Natural killer cell (primary cell): ENCODE measurements at places on chromosomes 1 and 21.

GRCh38 chr1:163337631-163338030 is 15.9 kb downstream of the NUF2 start:
- no peak for DNase-seq

- DNase-seq = no peak
Observed at GRCh38 chr1:52795464-52795863, 47.1 kb upstream of the ZYG11A start.

- no peak for DNase-seq
Observed at GRCh38 chr1:61852670-61853015, 110.4 kb downstream of the PATJ start.

DNA sequence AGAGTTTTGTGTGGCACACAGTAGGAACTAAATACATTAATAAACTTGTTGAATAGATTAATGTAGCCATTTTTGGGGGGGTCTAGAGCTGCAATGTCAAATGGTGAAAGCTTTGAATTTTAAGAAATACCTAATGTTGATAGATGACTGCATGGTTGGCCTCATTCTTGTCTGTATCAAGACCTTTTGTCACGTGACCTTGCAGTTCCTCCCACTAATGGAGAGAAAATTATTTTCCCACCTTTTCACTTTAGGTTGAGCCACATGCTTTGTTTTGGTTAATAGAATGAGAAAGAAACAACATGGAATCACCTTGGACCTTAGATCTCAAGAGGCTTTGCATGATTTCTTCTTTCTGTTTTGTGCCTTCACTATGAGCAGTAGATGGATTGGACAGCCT is 223.6 kb upstream of the DEPDC1 start:
- DNase-seq = no peak

DNA sequence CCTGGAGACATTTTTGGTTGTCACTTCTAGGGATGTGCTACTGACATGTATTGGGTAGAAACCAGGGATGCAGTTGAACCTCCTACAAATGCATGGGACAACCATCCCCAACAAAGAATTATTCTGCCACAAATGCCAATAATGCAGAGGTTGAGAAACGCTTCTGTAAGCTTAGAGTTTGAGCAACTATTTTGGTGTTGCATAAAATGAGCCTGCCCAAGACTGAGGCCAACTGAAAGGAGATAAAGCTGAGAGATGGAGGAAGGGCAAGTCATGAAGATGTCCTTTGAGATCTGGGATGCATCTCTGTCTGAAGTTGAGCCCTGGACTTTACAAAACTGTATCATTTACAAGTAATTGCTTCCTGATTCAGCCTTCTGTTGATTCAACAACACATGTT is 106.9 kb downstream of the KCNJ15 start:
- DNase-seq = no peak

GRCh38 chr1:209862391-209863356 is 34.9 kb downstream of the UTP25 start:
- no peak for DNase-seq

DNA sequence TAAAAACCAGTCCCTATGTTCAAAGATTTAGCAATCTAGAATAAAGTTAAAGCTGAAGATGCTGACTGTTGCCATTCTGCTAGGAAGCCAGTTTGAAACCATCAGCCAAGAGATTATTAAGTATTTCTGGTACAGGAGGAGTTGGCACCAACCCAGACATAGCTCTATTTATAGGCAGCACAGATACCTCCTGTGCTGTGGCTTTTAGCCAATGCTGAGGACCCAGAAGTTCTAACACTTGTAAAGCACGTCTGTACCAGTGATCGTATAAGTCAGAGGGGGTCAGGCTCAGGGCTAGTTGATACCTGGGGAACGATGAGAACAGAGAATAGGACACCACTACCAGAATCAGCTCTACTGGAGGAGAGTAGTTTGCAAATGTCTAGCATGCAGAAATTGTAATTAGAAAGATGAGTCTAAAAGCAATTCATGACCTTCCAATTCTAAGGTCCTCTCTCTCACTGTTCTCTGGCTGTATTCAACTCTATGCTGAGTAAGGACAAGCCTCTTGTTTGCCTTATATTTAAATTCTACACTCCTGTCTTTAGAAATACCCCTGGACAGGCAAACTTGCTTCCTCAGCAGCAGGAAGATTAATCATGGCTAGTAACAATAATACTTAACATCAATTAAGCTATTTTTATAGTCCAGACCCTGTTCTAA is 96.8 kb upstream of the PALMD start:
- no peak for DNase-seq

DNA sequence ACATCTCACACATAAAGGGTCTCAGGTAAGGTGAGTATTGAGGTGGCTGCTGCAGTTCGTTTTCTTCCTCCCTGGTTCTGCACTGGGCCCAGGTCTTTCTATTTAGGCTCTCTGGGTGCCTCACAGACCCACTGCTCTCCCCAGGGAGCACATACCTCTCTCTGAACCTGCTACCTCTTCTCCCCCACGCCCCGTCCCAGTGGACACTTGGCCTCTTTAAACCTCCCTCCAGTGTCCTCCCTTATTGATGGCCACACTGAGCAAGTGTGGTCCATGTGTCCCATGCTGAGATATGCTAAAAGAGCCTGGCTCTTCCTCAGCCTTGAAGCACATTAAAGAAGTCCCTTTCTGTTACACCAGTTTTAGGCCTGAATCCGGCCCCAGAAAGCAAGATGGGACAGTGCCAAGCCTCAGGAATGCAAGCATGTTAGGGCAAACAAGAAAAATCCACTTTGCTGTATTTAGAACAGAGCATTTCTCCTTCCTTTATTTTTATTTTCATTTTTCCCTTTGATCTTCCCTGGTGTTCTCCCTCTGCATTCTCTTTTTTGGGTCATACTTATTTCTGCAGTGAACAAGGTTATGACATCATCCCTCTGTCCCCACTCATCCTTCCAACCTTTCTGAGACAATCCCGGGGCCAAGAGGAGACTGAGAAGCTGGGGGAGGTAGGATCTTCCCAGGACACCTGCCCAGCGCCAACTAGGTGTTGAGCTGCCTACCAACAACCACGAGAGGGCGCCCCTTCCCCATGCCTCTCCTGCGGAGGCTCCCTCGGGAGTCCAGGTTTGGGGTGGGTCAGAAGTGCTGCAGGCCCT is 5.0 kb upstream of the CHI3L2 start:
- DNase-seq = peak; percentile 76

DNA sequence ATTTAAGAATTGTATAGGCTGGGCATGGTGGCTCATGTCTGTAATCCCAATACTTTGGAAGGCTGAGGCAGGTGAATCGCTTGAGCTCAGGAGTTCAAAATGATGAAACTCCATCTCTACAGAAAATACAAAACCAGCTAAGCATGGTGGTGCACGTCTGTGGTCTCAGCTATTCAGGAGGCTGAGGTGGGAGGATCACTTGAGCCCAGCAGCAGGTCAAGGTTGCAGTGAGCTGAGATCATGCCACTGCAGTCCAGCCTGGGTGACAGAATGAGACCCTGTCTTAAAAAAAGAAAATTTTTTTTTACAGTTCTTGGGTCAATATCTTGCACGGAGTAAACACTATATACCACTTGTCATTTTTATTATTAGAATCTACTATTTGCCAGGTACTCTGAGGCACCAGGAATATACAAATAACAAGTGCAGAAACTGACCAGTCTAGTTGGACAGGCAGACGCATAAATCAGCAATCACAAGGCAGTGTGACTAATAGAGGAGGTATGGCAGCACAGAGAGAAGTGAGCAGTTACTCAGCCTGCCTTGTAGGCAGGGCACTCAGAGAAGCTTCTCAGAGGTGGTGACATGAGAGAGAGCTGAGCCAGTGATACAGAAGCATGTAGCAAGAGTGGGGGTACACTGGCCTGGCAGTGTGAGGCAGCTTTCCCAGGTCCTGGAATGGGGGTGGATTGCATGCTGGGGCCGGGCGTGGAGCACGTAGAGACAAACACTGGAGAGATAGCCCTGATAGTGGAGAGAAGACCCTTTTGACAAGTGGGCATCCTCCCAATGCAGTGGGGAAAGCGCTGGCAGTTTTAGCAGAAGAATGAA is 8.0 kb downstream of the PHLDA3 start:
- DNase-seq = no peak
